Subcutaneous adipose tissue (tissue), 4 donors: ENCODE measurements at places on chromosomes 4 and X. TPM values are rescaled to one million over a fixed set of nuclear protein-coding genes. Genes with fewer than 3 reads are reported as not detected.

Gene CYSLTR1
- 8.5 TPM for total RNA-seq

Gene FOXR2
- total RNA-seq: not detected

Gene MAGEA2B
- not detected for total RNA-seq

Gene XIAP
- 31.1 TPM for total RNA-seq

Gene ARSJ
- total RNA-seq: 1.2 TPM

Gene CITED1
- 4.5 TPM for total RNA-seq

Gene OPRPN
- total RNA-seq: not detected
